Common myeloid progenitor, CD34-positive (primary cell): ENCODE measurements at places on chromosomes 5 and 9.

DNA sequence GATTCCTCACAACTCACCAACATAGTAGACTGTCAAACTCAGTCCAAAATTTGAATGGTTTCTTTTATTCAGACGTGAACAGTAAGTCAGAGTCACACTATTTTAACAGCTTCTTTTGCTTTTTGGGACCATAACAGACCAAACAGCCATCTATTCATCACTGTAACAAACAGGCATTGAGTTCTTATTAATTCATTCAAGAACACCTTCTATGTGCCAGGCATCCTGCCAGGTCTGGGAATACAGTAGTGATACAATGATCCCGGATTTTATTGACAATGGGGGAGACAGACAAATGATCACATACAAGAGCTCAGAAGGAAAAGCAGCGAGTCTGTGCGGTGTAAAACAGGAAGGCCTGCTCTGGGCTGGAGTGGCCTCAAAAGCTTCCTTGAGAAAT is 153.3 kb upstream of the ERCC6L2 start:
- DNase-seq: no peak

GRCh38 chr5:4662756-4663155 is 477.4 kb upstream of the ADAMTS16 start:
- no peak for DNase-seq

- DNase-seq: no peak
These were observed 438 bp upstream of the PAPPA start for GRCh38 chr9:116152941-116153764.

DNA sequence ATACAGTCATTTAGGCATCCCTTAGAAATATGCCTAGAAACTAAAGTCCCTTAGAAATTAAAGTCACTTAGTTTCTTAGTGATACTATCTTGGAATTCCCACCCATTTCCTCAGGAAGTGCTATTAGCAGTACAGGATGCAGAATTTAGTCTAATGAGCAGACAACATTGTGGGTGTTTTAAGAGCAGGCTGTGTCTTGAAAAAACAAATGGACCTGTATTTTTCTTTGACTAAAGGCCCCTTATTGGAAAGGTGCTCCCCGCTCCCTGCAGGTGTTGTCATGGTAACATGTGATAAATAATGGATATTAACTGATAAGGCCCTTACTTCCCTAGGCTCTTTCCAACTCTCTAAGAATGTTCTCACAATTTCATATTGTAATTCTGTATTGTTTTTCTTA is 38.8 kb upstream of the STARD4 start:
- peak; percentile 19 for DNase-seq

- DNase-seq: no peak
These were observed 993.0 kb downstream of the MAT2B start for GRCh38 chr5:164498438-164498837.

DNA sequence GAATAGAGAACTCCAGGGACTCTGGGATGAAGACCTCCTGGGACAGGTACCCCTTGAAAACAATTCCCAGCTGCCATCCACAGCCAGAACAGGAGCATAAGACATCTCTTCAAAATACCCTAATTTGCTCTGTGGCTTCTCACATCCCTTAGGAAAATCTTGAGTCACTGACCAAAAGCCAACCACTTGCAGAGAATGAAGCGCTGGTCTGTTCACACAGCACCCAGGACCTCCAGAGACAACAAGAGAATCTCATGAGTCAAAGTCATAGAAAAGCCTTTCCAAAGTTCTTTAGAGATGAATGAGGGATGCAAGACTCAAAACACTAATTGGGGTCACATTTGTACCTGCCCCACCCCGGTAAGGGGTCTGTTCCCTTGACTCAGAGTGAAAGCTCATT is 210.6 kb downstream of the SEMA5A start:
- DNase-seq: no peak

DNA sequence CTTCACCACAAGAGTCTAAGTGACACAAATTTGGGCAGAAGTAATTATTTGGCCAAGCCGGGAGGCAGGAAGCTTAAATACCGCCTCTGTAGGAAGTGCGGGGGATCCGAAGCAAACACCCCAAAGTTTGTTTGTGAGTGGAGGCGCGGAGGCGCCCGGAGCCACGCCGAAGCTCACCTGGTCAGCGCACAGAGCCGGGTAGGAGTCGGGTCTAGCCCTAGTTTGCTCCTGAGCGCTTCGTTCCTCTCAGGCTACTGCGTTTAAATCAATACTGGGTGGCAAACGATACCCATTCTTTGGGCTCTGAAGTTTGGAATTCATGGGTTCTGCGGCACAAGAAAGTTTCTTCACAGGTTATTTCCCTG is 855 bp downstream of the MCC start:
- DNase-seq: peak; percentile 43

DNA sequence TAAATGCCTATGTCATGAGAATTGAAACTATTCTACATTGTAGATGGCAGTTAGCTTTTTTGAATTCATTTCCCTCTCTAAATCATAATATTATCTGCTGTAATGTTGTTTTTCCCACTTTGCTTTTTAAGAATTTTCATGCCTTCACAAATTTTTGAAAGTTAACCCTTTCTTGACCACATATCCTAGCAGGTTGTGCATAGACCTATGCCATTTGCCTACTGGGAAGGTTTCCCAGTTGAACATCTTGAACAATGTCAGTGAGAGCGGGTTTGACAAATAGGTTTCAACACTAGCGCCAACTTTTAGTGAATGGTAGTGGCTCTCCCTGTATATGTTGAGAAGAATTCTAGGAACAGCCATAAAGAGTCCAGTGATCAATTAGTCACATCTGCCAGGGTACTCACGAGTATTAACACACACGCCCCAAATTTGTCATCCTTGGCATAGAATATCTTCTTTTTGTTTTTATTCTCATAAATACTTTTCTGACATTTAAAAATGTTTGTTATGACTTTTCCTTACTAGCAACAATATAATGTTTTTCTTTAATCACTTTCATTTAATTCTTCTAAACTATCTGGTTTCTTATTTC is 307.6 kb downstream of the PJA2 start:
- no peak for DNase-seq

DNA sequence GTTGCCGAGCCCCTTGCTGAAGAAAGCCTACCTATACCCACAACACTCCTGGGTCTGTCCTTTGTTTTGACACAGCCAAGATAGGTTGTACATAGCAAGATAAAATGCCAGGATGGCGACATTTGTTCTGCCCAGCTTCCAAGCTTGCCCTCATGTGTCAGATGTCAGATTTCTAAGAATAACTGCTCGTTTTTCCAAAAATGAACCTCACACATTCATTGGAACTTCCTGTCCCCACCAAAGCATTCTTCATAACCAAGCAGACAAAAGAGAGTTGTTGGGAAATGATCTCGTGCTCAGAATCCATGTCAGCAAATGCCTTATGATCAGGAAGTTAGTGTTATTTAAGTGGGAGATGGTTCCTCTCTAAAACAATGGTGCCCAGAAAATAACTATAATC is 210.1 kb downstream of the ZNF608 start:
- DNase-seq: no peak

DNA sequence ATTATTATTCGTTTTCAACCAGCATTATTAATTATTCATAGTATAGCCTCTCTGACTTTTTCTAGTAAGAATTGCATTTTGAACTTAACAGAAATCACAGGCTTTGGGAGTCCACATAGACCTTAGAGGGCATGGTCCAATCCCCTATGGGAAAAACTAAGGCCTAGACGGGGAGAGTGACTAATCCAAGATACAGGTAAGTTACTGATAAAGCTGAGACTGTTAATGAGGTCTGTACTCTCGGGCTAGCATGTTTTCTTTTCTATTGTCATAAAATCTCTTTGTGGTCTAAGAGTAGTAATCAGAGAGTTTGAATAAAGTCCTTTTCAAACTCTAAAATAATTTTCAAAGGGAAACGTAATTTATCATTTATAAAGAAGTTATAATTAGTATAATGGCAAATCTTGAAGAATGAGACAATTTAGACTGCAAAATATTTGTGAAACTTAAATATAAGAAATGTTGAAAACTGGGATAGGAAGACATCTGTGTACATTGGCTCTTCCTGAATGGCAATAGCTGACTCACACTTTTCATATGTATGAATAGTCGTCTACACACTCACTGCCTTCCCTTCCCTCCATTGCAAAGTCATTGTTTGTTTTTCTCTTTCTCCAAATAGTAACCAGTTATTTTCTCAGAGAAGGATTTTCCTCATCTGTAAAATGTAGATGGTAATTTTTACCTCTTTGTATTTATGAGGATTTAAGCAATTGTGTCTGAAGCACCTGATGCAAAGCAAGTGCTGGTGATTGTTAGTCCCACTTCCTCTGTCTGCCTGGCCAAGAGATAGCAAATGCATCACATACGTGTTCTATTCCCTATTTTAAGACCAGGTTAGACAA is 207.9 kb upstream of the CD180 start:
- peak; percentile 44 for DNase-seq

- peak; percentile 46 for DNase-seq
These were observed 1.1 kb upstream of the NOTCH1 start for GRCh38 chr9:136546697-136547501.

DNA sequence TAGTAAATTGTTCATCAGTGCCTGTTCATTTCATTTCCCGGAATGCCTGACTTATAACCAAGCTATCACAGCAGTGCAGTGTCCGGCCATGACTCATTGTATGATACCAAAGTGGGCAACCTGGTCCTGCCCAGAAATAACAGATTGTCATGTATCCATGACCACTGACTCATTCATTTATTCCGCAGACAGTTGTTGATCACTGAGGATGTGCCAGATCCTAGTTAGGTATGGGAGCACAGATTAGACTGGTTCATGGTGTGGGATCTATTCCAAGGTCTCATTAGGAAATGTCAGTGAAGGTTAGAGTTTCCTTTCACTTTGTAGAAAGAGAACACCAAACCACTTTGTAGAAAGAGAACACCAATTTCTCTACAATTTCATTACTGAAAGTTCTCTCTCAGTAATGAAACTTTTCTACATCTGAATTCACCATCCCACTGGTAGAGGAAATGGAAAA is 8.7 kb downstream of the NREP start:
- DNase-seq: no peak

GRCh38 chr5:52853650-52854049 is 65.9 kb downstream of the ITGA1 start:
- no peak for DNase-seq

DNA sequence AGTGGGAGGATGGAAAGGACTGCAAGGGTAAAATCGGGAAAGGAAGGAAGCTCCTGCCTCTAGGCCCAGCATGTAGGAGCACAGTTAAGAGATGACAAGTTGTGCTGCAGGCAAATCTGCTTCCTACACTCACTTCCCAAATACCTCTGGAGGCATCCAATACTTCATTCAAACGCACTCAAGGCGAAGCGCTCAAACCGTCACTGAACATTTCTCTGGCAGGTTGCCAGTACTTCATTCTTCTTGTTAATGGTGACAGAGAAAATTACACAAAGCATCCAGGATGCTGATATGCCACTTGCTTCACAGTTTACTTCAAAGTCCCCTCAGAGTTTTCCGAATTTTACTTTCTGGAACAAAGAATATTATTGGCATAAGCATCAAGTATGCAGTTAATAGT is 59.8 kb downstream of the NREP start:
- DNase-seq: peak; percentile 63

GRCh38 chr5:134246771-134247427 is 21.0 kb upstream of the PPP2CA start:
- DNase-seq: no peak

- peak; percentile 19 for DNase-seq
These were observed 45.0 kb upstream of the N4BP3 start for GRCh38 chr5:178068293-178068692.

- DNase-seq: no peak
These were observed 28.6 kb downstream of the NKD2 start for GRCh38 chr5:1037123-1037670.

GRCh38 chr5:140926443-140927227 is 536 bp downstream of the PCDHAC1 start:
- DNase-seq: peak; percentile 53

DNA sequence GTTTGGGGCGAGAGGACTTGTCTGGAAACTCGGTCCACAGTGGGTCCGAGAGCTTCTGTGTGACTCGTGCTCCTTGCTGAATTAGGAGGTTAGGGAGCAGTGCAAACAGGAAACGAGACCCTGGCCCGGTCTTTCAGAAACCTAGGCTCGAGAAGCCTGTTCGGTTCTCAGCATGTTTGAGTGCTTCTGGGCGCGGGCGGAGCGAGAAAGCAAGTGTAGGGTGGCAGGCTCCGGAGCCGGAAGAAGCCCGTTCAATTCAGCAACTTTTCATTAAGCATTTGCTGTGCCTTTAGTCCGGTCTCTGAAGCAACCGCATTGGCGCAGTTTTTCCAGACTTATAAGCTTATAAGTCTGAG is 547 bp downstream of the CLTA start:
- DNase-seq: peak; percentile 42

DNA sequence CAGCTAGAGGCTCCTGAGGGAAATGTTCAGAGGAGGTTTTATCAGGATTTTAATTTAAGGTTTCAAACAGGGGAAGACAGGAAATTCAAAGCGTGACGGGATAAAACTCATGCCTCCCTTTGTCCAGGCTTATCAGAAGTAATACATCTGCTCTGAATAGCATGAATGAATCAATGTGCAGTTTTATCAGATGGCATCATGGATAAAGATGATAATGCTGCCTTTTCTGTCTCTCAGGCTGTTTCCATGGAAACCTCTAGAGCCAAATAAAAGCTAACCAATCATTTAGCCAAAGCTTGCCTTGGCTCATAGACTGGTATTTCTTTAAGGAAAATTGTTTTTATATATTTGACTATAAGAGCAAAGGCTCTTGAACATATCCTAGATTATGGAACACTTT is 16.4 kb downstream of the MFAP3 start:
- DNase-seq: no peak

DNA sequence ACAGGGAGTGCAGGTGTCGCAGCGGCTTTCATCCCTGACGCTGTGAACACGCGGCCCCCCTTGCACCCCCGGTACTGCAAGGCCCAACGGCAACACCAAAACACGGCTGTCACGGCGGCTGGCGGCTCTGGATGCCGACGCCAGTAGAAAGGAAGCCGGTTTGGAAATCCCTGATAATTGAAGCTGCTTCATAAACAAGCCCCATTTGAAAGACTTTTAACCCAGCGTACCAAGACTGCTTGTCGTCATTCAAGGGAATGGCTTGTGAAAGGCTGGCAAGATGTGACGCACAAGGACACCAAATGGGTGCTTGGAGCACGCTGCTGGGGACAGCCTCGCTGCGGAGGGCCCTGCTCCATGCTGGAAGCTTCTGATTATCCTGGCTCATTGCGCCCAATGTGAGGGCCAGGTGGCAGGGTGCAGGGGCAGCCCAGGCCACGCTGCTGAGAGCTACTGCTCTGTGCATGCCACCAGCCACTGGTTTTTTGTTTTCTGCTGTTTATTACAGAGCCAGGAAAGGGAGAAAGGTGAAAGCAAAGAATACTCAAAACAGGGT is 63.1 kb downstream of the GTF3C4 start:
- DNase-seq: no peak

- no peak for DNase-seq
These were observed 8.8 kb downstream of the GARNL3 start for GRCh38 chr9:127273326-127273725.

DNA sequence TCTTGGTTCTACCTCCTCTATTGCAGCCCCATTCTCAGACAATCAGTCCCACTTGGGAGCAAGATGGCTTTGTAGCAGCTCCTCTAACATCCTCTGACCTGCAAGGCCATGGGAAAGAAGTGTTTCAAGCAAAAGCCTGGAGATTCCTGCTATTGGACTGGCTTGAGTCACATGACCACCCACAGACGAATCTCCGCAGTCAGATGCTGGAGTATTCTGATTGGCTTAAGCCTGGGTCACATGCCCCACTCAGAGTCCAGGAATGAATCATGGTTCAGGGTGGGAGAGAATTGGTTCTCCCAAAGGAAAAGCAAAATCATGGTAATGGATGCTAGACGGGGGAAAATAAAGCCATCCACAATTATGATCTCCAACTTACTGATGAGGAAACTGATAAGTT is 22.6 kb upstream of the LMX1B start:
- no peak for DNase-seq

GRCh38 chr9:93262537-93263310 is 78.8 kb downstream of the WNK2 start:
- DNase-seq: no peak
